CD4-positive, alpha-beta memory T cell (primary cell): ENCODE measurements at places on chromosomes 3 and 15. TPM values are rescaled to one million over a fixed set of nuclear protein-coding genes. Genes with fewer than 3 reads are reported as not detected.

Gene PAQR5
- polyA plus RNA-seq, result not detected

Gene MUSTN1
- not detected for polyA plus RNA-seq

- peaks cover 36% of the 10 kb centered on the region for H3K4me1 ChIP-seq
- H3K27me3 ChIP-seq, result no peaks in the 10 kb centered on the region
- H3K4me3 ChIP-seq, result no peak overlapping the region
- no peaks in the 10 kb centered on the region for H3K36me3 ChIP-seq
- DNase-seq, result no peak
Measured at GRCh38 chr3:45113625-45114050, 32.5 kb downstream of the CDCP1 start.

DNA sequence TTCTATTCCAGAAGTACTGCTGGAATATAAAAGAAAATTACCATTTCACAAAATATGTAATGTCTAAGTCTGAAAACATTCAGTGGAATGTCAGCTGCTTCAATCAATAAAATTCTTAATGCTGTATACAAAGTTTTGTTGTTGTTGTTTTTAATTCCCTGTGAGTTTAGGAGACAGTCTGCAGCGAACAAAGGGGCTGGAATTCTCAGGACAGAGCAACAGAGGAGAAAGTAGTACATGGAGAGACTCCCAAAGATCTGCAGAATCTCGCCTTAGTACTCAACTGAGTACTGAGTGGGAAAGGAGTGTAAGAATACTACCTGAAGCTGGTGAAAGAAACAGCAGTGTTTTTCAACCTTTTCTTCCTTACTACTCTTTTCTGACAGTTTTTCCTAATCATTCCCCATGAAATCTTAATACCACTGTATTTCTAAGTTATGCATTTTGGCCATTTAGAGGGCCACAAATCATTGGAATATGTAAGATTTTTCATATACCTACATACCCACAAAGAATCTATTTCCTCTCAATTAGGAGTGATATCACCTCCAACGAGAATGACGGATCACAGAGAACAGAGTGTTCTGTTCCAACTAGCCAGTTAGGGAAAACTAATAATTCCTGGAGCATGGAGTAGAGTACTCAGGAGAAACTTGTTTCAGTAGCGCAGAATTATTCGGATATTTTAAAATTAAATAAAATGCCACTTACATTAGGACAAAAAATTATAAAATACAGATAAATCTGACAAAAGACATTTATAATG lies 16.0 kb downstream of the ANKRD28 start:
- H3K4me1 ChIP-seq, result no peaks in the 10 kb centered on the region
- H3K36me3 ChIP-seq, result no peaks in the 10 kb centered on the region
- no peak overlapping the region for H3K27ac ChIP-seq
- H3K27me3 ChIP-seq, result no peaks in the 10 kb centered on the region
- no peak overlapping the region for H3K4me3 ChIP-seq
- no peak for DNase-seq
